ENCODE measurements at places on chromosomes 7 and 10. TPM values are rescaled to one million over a fixed set of nuclear protein-coding genes. Genes with fewer than 3 reads are reported as not detected.

DNA sequence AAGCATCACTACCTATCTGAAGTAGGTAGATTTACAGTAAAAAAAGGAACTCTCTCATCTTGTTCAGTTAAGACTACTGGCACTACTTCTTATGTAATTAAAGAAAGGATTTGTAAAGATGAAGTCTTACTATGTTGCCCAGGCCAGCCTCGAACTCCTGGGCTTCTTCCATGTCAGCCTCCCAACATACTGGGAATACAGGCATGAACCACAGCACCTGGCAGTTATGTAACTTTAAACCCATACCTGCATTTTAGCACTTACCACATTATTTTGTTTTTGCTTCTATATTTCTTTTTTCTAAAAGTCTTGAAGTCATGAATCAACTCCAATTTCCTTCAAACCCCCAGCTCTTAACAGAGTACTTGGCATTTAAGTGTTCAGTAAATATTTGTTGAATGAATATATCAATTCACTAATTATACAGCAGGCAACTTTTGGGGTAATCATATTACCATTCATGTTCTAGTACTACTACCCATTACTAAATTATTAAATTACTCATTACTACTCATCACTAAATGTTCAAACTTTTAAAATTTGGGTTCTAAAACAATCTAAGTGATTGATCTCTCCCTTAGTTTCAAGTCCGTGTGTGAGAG is 31.6 kb upstream of the CCDC71L start:
- DNase-seq, result no peak

DNA sequence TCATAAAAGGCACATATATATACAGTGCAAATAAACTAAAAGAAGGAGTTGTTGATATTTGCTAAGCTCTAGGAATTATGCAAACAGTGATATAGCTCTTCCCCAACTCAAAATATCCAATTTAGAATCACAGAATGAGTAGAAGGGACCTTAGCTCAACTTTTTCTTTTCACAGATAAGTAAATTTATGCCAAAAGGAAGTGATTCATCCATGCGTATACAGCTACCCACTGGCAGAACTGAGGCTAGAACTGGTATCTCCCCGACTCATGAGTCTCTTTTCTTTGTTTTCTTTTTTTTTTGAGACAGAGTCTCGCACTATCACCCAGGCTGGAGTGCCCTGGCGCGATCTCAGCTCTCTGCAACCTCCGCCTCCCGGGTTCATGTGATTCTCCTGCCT is 54.2 kb upstream of the SVIL start:
- no peak for DNase-seq

GRCh38 chr7:140294454-140294853 is 103.9 kb downstream of the SLC37A3 start:
- DNase-seq, result no peak

DNA sequence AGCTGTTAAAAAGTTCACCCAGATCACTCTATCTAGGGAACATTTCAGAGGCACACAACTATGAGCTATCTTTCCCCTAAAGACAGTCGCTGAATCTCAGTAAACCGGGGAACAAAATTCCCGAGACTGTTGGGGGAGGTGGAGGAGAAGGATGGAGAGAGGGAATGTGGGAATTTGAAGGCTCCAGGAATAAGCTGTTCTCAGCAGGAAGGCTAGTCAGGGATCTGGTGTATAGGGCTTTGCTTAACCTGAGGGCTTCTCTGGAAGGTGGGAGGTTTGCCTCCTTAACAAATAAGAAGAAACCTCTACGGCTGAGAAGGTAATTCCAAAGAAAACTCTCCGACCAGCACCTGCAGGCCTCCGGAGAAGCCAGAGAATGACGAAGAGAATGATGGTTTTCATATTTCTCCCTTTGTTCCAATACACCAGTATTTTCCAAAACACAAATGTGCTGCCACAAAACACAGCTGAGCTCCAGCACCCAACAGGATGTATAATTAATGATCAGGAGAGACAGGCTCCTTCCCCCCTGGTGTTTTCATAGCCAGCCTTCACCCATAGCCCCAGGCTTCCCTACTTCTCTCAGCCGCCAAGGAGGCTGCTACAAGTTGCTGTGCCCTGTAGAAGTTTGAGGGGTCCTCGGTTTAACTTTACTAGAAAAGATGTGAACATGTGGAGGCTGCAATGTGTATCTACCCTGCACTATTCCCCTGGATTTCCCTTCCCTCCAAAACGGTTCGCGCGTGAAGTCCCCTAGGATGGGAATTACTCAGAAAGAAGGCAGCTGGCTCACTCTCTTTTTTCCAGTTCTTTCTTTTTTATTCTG is 2.0 kb downstream of the KCNMA1 start:
- DNase-seq, result no peak

DNA sequence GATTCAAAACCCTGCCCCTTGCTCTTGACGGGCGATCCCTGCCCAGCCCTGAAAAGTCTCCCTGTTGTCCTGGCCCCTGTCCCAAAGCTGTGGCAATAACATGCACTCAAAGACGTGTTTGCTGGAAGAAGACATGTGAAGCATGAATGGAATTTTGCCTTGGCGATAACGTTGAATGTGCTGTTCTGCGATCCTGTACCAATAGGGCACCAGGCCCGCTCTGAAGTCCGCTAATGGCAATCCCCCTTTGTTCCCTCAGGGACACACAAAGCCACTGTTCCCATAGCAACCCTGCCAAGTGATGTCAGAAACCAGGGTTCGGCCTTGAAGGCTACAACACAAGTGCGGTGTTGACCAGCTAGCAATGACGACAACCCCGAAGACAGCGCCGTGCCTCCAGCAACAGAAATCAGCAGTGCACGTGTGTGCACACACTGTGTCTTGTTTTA is 284.6 kb downstream of the KLF6 start:
- peak; percentile 54 for DNase-seq

GRCh38 chr7:131385039-131385605 is 57.4 kb downstream of the MKLN1 start:
- DNase-seq, result no peak

- DNase-seq, result no peak
Observed at GRCh38 chr7:38274927-38275620, 1.6 kb upstream of the TARP start.

DNA sequence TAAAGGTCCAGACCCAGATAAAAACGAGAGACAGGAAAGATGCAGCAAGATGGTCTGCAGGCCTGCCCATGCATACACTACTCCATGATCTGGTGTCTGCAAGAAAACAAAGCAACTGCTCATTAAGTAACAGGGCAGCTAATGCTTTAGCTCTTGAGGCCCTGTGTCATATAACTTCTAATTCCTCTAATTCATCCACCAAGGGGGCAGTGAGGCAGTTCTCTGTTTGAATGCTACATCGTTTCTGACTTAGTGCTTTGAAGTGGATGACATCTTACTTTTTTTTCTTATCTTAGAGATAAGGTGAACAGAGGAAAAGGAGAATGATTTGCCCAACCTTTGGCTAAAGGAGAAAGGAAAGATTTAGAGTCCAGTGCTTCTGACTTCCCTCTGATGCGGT is 619.7 kb downstream of the AUTS2 start:
- DNase-seq, result no peak

DNA sequence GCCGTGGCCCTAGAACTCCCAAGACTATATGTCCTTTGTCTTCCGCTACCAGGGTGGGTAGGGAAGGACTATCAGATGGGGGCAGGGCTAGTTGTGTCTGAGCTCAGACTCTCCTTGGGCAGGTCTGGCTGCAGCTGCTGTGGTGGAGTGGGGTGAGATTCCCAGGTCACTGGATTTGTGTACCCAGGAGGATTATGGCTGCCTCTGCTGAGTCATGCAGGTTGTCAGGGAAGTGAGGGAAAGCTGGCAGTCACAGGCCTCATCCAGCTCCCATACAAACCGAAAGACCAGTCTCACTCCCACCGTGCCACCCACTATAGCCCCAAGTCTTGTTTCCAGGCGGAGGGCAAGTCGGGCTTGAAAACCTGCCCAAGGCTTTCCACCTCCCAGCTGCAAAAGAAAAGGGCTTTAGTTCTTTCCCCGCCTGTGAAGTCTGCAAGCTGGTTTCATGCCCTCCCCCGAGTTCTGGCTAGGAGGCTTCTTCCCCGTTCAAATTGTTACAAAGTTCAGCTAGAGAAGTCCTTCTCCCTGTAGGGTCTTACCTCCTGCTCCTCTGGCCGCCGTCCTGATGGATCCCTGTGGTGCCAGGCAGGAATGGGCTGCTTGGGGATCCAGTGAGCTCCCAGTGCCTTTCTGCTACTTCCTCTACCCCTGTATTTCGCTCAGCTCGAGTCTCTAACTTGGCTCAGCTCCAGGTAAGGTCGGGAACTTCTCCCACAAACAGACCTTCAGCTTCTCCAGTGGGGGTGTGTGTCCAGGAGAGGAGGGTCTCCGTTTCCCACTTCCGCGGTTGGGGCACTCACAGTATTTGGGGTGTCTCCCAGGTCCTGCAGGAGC is 106.8 kb upstream of the FGL2 start:
- DNase-seq, result no peak

DNA sequence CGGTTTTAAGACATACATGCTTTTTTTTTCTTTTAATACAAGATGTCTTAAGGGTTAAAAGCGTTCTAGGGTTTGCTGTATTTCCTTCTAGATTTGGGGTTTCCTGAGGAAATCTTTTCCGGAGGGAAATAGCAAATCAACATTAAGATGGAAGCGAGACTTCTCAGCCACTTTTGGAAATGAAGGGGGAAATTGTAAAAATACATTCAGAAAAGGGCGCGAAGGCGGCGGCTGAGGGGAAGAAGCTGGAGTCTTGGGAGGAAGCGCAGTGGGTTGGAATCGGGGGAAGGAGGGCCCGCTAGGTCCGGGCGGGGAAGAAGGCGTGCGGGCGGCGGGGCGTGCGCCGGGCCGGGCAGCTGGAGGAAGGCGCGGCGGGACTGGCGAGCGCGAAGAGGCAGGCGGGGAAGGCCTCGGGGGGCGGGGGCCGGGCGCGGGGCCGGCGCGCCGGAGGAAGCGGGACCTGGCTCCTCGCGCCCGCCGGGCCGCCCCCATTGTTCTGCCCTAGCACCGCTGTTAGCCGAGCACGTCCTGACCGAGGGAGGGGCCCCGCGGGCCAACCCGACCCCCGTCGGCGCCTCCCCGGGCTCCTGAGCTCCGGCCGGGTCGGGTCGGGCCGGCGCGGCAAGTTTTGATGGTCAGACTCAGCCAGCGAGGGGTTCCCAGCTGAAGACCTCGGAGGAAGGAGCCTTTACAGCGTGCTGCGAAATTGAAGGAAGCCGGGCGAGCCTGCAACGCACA is 1.5 kb upstream of the SKIDA1 start:
- peak; percentile 78 for DNase-seq

Gene SFMBT2
- 10.9 TPM for total RNA-seq

Gene NUTM2B
- 0.20 TPM for total RNA-seq

Gene SLC26A3
- 0.44 TPM for total RNA-seq

Gene HUS1
- 31.1 TPM for total RNA-seq

Gene ZNF487
- 1.4 TPM for total RNA-seq

Gene ATOH7
- total RNA-seq, result 0.44 TPM
